ENCODE measurements at places on chromosomes 2 and 18. TPM values are rescaled to one million over a fixed set of nuclear protein-coding genes. Genes with fewer than 3 reads are reported as not detected.

- DNase-seq: no peak
Measured at GRCh38 chr2:164014068-164014731, 278.4 kb upstream of the FIGN start.

GRCh38 chr2:196275646-196276352 lies 104.4 kb upstream of the STK17B start:
- DNase-seq: peak; percentile 15

DNA sequence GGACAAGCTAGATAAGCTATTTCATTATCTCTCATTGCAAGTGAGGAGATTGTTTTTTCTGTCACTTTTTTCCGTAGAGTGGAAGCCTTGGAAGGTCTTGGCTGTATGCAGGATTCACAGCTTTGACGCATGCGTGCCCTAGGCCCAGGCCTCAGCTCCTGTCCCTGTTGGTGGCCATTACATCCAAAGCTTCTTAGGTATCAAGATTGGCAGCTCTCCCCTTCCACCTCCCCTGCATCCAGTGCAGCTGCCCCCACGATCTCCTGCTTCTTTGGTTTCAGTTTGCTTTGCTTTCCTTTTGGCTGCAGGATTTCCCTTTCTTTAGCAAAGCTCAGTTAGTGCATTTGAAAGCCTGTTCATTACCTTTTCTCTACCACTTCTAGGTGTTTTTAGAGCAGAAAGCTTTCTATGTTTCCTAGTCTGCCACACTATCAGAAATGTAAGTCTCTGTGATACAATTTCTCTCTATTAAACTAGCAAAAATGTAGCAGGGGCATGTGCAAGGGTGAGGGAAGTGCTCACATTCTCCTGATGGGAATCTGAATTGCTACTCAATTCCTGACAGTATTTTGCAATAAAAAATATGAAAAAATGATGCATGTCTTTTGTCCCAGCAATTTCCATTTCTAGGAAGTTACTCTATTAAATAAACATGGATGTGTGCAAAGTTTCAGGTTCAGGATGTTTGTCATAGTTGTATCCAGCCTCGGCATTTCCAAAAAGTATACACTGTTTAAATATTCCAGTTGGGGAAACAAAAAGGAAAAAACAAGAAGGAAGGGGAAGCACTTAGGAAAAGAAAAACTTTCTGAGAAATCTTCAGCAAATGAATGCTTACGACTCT lies 91.2 kb downstream of the LIPG start:
- no peak for DNase-seq

Gene CMPK2
- 13.3 TPM for polyA plus RNA-seq

DNA sequence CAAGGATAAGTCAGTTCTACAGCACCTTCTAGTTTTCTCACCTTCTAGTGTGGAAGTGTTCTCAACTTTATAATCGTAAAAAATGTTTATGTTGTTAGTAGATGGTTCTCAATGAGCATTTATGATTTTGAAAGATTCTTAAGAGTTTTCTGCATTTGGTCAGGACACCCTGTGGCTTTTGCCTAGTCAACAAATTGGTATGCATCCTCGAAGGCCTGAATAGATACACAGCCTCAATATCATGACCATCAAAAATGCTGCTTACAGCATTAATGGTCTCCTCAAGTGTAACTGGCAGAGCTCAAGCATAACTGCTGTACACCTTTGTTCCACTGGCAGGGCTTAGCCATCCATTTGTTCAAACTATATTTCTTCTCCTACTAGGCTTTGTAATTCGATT lies 96.7 kb downstream of the CRACDL start:
- no peak for DNase-seq

- no peak for DNase-seq
Measured at GRCh38 chr18:23263551-23264235, 128.4 kb downstream of the CABLES1 start.

GRCh38 chr2:60947056-60947455 lies 65.7 kb downstream of the REL start:
- no peak for DNase-seq

Gene ST3GAL5
- 10.0 TPM for polyA plus RNA-seq

DNA sequence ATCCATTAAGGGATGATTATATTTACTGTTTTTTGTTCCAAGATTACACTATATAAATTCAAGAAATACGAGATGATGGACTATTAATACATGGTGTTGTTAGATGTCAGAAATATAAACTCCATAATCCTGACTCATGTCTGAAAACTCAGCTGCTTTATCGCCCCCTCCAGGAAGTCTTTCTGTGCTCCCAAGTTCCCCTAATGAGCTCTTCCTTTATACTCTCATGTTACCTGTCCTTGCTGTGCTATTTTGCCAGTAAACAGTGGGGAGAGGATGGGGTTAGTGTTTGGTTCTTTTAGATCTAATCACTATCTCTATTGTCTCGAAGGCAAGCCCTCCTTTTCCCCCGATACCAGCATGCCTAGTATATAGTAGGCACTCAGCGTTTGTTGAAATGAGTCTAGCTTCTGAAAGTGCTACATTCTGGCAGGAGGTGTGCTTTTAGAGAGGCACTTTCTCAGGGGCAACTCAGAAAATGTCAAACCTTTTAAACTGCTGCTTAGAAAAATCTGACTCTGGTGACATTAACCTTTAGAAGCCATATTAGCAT lies 21.4 kb upstream of the BARD1 start:
- no peak for DNase-seq

Gene TFPI
- polyA plus RNA-seq: 65.3 TPM

DNA sequence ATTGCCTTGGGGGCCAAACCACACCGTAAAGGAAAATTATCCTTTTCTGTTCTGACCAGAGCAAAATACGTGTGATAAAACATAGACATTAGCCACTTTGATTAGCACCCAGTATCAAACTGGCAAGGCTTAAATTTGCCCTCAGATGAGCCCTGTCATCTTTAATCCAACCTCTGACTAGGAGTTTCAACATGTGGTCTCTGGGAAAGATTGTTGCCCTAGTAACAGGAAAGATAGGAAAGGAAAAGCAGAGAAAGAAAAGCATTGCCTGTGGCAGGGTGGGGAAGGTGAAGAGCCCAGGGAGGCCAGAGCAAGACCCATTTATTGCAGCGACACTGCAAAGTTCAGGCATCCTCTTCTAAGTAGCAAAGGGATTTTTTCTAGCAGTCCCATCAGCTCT lies 181.5 kb upstream of the SCN7A start:
- DNase-seq: no peak

- DNase-seq: no peak
Measured at GRCh38 chr2:44205169-44205568, 36.5 kb downstream of the PPM1B start.

Gene VIT
- 0.13 TPM for polyA plus RNA-seq

Gene UPP2
- 0.04 TPM for polyA plus RNA-seq

DNA sequence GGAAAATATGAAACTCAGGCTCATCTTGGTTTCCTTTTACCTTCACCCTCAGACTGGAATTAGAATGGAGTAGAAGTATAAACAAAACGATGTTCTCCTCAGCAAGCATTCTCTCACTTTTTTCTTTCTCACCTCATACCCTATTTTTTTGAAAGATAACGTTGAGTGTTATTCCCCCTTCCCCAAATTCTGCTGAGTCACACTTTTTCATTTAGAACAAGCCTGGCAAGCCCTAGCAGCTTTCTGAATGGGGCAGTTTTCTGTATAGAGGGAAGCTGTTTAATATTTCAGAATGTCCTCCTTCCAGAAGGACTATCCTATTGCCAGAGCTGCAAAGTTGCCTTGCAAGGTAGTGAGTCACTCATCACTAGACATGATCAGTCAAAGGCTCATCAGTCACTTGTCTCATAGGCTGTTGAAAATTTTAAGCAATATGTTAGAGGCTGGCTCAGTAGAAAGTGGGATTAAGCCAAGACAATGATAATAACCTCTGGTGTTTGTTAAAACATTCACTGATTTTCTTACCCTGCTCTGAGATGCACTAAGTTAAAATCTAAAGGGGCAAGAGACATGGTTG lies 416.1 kb downstream of the RNF144A start:
- no peak for DNase-seq

Gene DLGAP1
- 0.69 TPM for polyA plus RNA-seq

DNA sequence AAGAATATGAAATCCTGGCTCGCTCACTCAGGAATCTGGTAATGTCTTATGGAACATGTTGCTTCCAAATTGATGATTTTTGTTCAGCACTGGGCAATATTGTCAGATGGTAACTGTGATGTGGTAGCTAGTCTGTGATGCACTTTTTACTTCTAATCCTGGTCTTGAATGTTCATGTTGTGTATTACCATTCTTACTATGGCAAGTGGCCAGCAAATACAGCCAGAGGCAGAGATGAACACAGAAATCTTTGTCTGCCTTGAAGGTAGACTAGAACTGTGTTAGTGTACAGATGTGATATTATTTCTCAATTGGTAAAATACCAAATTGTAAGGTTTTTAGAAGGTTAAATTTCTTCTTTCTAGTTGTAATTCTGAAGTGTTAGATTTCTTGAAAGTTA lies 83.3 kb downstream of the UBE2E3 start:
- no peak for DNase-seq

Gene MC2R
- 0.06 TPM for polyA plus RNA-seq

DNA sequence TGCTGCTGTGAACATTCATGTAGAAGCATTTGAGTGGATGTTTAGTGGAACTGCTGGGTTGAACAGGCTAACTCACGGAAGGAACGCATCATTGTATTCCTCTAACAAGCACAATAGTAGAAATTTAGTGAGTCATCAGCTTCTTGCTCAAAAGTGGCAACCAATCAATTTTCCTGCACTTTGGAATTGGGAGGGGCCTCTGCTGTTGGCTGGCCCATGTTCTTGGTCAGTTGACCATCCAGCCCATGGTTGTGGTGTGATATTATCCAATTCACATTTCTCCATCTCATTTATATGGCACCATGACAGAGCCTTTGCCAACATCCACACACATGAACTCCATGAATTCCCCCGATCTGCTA lies 95.0 kb downstream of the TNFRSF11A start:
- peak; percentile 81 for DNase-seq

Gene NEU2
- polyA plus RNA-seq: not detected

DNA sequence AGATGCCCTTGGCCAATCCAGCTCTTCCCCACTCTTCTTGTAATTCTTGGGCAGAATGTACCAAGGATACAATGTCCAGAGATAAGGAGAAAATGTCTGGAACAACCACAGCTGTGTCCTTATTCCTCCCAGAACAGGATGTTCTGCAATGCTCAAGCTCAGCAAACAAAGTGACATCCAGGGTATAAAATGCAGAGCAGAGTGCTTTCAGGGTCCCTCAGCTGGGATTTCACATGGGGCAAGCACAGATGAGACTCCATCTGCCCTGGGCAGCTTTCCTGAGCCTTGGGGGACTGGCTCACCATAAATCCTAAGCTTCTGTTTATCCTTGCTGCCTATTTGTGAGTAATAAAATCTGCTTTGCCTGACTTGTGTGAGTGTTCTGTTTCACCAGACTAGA lies 127.4 kb downstream of the VAPA start:
- DNase-seq: no peak

Gene DNER
- polyA plus RNA-seq: 7.5 TPM

GRCh38 chr2:131035826-131036231 lies 57.4 kb downstream of the FAM168B start:
- no peak for DNase-seq

Gene SP5
- polyA plus RNA-seq: 4.8 TPM

Gene PARD6G
- polyA plus RNA-seq: 7.4 TPM

Gene SGPP2
- polyA plus RNA-seq: 6.6 TPM

- DNase-seq: peak; percentile 43
Measured at GRCh38 chr2:193584522-193584938, 1389.8 kb upstream of the TMEFF2 start.

Gene SAG
- 0.36 TPM for polyA plus RNA-seq

Gene SLC19A3
- polyA plus RNA-seq: 80.8 TPM

GRCh38 chr2:53544871-53545558 lies 222.6 kb upstream of the CHAC2 start:
- DNase-seq: no peak

Measured in large intestine (tissue), 12 donors.